ENCODE measurements at places on chromosomes 2 and 18.

- DNase-seq, result no peak
These were observed 178.2 kb upstream of the RASGRP3 start for GRCh38 chr2:33298233-33298632.

GRCh38 chr18:28065031-28065792, 111.7 kb downstream of the CDH2 start:
- peak; percentile 30 for DNase-seq

DNA sequence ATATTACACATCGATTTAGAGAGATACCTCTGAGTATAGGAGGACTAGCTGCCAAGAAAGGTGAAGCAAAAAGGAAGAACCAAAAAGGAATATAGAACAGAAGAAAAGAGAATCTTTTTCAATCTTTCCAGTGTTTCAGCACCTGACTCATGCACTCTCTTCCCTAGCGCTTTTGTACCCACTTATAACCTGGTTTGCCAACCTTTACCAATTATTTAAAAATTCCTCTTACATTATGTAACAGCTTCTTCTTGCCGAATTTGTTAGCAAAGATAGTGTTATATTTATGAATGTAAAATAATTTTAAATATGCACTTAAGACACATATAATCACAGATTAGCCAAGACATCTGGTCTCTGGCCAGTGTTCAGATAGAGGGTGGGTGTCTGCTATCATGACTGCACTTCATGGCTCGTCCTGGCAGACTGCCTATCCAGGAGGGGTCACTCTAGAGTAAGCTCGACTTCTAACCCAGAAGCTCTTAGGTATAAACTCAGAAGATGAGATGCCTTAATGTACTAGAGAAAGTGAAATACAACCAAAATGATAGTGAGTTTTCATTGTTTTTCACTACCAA, 122.9 kb downstream of the ATAD2B start:
- DNase-seq, result no peak

- no peak for DNase-seq
These were observed 140.5 kb upstream of the WDSUB1 start for GRCh38 chr2:159427048-159427447.

DNA sequence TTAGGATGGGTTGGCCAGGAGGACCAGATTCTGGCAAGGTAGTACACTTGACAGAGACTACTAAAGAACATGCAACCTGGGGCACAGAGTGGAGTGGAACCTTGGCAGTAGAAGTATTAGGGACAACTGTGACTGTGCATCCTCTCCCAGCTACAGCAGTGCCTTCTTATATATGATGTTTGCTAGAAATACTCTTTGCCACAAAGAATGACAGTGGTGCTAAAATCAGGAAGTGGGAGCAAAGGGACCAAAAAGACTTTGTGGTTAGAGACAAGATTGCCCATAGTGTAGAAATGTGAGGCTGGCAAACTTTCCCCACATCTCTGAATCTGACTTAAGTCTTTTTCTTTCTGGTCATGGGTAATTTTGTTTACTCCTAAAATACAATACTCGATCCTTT, 9.4 kb upstream of the SLC38A11 start:
- no peak for DNase-seq

DNA sequence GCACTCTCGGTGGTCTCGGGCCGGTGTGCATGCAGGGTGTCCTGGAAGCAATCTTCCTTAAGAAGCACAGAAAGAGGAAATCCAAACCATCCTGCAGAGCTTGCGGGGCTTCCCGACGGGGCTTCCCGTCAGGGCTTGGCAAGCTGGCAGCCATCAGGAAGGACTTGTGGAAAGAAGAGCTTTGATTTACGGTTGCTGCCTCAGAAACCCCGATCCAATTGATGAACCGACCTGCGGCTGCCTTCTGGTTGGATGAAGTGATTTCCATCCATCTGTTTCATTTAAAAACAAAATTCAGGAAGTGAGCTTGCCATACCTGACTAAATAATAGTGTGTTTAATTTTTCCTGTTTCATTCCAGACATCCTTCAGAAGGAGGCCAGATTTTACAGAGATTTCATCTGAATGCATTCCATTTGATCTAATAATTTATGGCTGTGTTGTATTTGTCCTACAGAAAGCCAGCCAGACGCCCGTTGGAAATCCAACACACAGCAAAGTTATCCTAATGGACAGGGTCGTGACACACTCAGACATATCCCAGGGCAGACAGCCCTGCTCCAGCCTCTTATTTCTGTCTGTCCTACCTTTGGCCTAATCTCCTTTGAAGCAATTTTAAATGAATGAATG, 141.3 kb downstream of the SEPTIN10 start:
- no peak for DNase-seq

DNA sequence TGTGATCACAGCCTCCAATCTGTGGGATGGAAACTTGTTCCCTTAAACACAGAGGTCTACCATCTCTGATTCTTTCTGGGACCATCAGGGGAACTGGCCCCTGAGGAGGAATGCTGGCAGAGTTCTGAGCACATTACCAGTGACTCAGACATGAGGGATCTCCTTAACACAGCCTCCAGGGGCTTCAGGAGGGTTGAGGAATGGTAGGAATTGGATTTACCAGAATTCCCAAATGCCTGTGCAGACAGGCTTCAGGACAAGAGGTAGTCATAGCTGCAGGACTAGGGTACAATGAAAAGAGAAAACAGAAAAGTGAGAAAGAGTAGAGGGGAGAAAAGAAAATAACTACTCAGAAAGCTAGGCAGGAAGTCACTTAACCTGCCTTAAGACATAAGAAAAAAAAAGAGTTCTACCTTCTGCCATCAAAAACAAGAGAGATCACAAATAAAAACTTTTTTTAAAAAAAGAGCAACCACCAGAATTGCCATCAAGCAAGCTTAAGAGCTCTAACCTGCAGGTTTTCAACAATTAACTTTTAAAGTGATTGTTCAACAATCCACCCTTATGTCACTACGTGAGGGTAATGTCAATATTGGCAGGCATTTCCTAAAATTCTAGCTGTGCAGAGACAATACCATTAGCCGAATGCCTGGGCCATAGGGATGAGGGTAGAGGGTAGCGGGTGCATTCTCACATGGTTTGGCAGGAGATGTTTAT, 524.4 kb downstream of the BCL11A start:
- DNase-seq, result peak; percentile 49

DNA sequence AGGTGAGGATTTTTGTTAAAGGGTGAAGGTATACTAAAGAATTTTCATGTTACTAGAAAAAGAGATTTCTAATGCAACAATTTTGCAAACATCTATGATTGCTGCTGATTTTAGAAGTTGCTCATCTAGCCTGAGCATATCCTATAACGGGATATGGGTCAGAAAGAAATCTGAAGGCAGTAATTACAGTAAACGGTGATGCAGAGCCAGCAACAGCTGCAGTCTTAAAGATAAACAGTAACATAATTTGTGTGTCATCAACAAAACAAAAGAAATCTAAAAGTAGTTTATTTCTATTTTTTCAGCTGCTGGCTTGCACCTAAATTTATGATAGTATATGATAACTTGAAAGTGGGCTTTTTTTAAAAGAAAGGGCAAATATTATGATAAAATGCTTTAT, 215.7 kb downstream of the SLC4A10 start:
- DNase-seq, result peak; percentile 72

DNA sequence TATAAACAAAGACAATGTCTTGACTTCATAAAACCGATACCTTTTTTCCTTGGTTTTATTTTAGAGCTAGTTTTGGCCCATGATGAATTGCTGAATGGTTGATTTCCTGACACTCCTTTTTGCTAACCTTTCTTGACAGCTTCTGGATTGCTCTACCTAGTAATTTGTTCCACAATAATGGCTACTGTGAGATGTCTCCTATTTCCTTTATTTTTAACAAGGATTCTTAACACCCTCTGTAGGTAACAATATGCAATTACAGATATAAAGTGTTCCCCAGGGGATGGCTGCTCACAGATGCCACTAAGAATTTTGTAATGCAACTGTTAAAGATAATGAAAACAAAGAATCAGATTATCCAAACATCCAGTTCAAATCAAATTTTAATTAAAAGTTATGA, 100.8 kb upstream of the ATP5MC3 start:
- peak; percentile 42 for DNase-seq

- DNase-seq, result peak; percentile 14
These were observed 1.2 kb downstream of the MEX3C start for GRCh38 chr18:51196118-51196810.

- DNase-seq, result no peak
These were observed 73.6 kb downstream of the MAIP1 start for GRCh38 chr2:200028998-200029397.

- DNase-seq, result no peak
These were observed 428.6 kb downstream of the ERBB4 start for GRCh38 chr2:212109792-212110680.

DNA sequence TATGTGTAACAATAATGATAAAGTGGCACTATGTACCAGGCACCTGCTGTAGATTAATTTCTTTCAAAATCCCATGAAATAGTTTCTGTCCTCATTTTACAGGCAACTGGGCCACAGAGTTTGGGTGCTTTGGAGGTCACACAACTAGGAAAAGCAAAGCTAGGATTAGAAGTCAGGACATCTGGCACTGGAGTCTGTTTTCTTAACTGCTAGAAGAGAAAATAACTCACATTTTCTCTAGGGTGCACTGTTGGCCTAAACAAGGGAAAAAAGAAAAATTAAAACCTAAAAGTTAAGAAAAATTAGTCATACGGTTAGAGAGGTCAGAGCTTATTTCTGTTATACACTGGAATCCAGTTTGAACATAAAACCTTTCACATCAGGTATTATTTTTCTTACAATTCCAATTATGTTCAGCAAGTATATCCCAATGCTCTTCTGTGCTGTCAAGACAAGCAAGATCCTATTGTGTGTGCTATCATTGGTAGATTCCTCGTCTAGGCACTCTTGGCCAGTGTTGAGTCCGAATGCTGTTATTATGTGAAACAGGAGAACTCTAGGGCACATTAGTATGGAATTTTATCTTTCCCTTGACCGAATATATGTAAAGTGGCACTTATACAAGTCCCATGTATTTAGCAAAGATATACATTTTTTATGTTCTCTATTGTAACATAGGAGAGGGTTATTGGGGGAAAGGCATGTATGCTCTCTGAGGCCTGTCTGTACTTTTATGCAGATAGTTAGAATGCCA, 1.5 kb upstream of the OSGEPL1 start:
- DNase-seq, result no peak

DNA sequence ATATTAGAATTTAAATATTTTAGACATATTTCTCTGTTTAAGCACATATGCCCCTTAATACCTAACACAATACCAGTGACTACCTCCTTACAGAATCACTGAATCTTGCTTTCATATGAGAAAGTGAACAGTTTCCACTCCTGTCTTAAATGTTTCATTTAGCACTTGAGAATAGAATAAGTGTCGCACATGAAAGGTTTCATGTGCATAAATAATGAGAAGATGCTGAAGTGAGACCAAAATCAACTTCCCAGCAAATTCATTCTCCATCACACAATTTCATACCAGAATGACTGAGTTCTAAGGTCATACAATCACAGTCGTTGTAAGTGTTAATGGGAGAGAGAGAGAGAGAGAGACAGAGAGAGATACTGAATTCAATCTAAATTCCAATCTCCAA, 51.2 kb downstream of the ATIC start:
- no peak for DNase-seq

GRCh38 chr2:96536445-96537065, at the start of gene ARID5A:
TSS of gene ARID5A (plus strand) at chr2:96536752. CDS start at chr2:96536827, 75 bp downstream.
- DNase-seq, result peak; percentile 74

DNA sequence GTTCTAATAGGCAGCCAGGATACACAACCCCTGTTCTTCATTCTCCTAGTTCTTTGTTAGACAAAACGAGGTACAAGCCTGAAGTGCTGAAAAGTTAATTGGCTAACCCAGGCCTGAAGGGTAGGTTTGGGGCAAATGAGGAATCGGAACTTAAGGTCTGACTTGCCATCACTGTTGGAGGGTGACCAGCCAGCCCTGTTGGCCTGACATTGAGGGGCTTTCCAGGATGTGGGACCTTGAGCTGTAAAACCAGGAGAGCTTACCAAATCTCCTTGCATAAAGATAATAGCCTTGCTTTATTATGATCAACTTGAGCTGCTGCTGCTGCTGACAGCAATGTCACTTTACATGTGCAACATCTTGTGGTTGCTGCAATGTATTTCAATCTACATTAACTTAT, 256.0 kb downstream of the VAPA start:
- DNase-seq, result no peak

GRCh38 chr2:218022851-218023530, 20.2 kb upstream of the TNS1 start:
- no peak for DNase-seq

- no peak for DNase-seq
These were observed 65.9 kb downstream of the IL1R2 start for GRCh38 chr2:102057502-102058292.

- peak; percentile 76 for DNase-seq
These were observed 571 bp upstream of the GPC1 start for GRCh38 chr2:240434728-240435456.

GRCh38 chr2:101175991-101176390, 24.8 kb upstream of the TBC1D8 start:
- no peak for DNase-seq

- DNase-seq, result no peak
These were observed 23.2 kb downstream of the PLCL1 start for GRCh38 chr2:197827618-197828017.

DNA sequence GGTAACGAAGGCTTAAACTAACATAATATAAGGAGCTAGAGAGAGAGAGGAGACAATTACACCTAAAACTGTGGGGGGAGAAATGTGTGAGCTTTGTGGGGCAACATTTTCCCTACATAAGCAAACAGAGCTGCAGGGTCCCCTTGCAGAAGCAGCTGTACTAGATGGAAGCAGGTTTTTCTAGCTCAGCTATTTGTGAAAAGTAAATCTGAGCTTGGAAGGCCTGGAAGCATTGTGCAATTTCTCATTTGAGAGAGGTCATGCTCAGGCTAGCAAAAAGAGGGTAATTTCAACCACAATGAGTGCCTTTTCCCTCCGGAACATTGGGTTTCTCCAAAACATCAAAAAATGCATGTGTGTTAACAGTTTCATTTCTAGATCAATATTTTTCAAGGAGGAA, 130.0 kb downstream of the ARL4C start:
- DNase-seq, result no peak

DNA sequence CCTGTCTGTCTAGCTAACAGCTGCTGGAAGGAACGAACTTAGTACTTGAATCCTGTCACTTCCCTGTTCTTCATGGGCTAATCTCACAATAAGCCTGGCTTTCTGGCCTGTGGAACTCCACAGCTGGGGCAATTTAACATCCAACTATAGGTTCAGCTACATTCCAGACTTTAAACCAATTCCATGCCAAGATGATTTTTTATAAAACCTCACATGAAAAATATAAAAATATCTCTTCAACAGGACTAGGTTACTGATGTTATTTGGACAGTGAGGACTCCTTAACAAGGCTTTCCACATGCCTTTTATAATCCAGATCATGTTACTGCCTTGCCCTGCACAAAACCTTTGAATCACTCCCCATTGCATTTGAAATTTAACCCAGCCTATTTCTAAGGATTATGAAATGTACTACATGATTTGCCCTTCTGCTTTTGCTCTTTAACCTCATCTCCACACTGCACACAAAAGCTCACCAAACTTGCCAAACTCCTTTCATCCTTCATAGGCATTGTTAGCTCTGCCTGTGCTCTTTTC, 863.2 kb upstream of the CHAC2 start:
- DNase-seq, result no peak
